ENCODE measurements at places on chromosomes 7 and 10. TPM values are rescaled to one million over a fixed set of nuclear protein-coding genes. Genes with fewer than 3 reads are reported as not detected.

DNA sequence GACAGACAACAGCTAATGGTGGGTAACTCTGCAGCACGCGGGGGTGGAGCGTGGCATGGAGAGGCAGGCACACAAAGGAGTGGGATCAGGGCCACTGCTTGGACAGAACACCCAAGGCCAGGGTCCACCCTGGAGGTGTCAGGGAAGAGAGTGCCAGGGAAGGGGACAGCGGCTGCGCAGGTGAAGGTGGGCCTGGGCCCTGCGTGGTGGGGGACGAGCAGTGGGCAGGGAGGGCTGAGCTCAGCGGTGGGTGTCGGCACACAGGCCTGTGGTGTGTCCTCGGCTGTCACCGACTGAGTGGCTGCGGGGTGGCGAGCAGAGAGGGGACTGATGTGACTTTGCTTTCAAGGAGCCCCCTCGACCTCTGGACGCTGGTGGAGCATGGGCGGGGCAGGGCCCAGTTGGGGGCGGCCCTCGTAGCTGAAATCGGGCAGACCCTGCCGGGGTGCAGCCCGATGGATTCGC lies 8.4 kb upstream of the SCART1 start:
- no peak overlapping the region for H3K27ac ChIP-seq
- H3K36me3 ChIP-seq: no peaks in the 10 kb centered on the region
- no peak overlapping the region for H3K4me3 ChIP-seq
- no peaks in the 10 kb centered on the region for H3K4me1 ChIP-seq
- H3K27me3 ChIP-seq: no peaks in the 10 kb centered on the region

- H3K4me1 ChIP-seq: no peaks in the 10 kb centered on the region
- H3K4me3 ChIP-seq: no peak overlapping the region
- DNase-seq: no peak
- no peaks in the 10 kb centered on the region for H3K27me3 ChIP-seq
These were observed 57.1 kb downstream of the C10orf143 start for GRCh38 chr10:130053561-130053960.

The TUBB8 gene
- not detected for total RNA-seq

The STOX1 gene
- total RNA-seq: 0.12 TPM

The VWC2 gene
- not detected for total RNA-seq
